DMS153 (cell line): ENCODE measurements at places on chromosomes 6 and 20.

GRCh38 chr6:15947923-15948322, 181.0 kb upstream of the MYLIP start:
- no peak for DNase-seq

DNA sequence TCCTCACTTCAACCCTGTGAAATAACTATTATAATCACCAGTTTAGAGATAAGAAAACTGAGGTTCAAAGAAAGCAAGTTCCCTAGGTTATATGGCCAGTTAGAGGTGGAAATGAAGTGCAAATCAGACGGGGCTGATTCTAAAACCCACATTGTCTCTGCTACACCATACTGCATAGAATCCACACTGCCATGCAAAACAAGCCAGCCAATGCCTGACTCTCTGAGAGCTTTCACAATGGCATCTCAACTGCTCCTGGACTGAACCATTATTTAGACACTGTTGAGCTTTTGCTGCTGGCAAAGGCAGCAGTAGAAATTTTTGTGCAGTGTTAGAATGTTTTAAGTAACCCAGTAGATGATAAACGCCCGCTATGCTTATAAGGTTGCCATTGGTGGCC, 195.2 kb upstream of the CNR1 start:
- no peak for DNase-seq

DNA sequence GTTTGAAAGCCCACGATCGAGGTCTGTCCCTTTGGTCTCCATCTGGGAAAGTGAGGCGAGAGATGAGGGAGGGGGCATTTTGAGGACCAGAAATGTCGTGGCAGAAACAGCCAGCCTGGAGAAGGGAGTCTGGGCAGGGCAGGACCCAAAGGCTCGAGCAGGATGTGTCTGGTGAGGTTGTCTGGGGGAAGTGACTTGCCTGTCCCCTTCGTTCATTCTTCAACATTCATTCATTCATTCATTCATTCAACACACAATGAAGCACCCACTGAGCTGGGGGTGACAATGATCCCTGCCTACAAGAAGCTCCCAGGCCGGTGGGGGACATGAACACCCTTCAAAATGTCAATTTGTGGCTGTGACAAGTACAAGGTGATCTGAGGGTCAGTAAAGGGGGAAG, 80.5 kb downstream of the CEBPB start:
- no peak for DNase-seq

- DNase-seq, result no peak
Measured at GRCh38 chr6:84804720-84805119, 40.3 kb upstream of the TBX18 start.

DNA sequence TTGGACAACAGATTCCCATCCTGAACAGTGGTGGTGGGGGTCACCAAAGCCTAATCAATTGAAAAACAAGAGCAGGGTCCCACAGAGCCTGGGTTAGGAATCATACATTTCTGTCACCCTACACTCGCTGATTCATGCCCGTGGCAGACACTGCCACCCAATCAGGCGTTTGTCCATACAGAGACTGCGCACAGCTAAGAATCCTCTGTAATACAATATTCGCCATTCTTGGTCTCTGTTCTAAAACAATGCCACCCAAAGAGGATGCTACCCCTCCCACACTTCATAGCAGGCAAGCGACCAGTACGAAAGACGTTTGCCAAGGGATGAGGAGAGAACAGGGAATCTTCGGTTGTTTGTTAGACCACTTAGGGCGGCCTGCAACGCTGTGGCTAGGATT, 28.1 kb upstream of the SLC22A23 start:
- no peak for DNase-seq

GRCh38 chr6:24961852-24962251, 26.1 kb upstream of the RIPOR2 start:
- no peak for DNase-seq

- no peak for DNase-seq
Measured at GRCh38 chr6:136866872-136867416, 44.6 kb downstream of the PEX7 start.

GRCh38 chr6:111711984-111712752, 106.5 kb upstream of the TRAF3IP2 start:
- no peak for DNase-seq

DNA sequence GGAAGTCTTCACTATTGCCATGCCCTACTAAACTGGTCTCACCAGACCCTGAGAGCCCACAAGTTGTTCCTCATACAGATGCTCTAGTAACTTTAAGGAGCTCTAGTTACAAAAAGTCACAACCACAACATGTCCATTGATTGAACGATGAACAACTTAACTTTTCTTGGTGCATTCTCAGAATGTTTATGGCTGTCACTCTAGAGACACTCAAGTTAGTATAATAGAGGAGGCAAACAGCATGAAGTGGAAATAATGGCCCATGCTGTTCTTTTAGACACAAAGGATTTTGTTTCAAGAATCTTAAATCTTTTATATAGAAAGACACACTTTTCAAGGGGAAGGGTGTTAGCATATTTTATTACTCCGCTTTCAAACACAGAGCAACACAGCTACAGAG, 934.4 kb downstream of the HACE1 start:
- no peak for DNase-seq

DNA sequence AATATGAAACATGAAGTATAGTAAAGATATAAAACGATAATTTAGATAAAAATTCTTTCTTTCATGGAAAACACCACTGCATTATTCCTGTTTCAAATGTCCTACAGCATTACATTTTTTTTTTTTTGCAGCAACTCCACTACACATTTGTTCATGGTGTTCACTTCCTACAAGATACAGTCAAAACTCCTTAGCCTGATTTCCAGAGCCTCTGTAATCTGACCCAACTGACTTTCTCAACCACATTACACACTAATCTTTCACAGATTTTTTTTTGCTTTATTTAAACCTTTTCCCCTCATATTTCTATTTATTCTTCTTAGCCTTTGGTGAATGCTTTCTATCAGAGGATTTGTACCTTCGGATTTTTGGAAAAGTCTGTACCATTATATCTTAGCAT, 176.5 kb upstream of the PDE7B start:
- no peak for DNase-seq

GRCh38 chr20:64153410-64153809, 10.8 kb upstream of the MYT1 start:
- DNase-seq, result no peak

- DNase-seq, result no peak
Measured at GRCh38 chr6:15930207-15930606, 198.7 kb upstream of the MYLIP start.

DNA sequence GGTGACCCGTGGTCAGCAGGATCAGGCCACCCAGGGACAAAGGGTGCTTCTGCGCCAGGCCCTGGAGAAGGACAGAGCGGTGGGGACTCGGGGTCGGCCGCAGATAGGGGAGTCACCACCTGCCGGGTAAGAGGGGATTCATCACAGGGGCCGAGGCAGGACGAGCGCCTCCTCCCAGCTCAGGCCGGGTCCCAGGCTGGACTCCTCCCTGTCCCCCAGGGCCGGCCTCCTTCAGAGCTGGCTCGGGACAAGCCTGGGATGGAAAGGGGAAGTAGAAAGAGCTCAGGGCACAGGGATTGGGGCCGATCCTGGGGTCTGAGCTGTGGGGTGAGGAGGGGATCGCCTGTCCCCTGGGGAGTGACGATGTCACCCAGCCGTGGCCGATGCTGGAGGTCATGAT, 154.6 kb upstream of the PROKR2 start:
- DNase-seq, result no peak

DNA sequence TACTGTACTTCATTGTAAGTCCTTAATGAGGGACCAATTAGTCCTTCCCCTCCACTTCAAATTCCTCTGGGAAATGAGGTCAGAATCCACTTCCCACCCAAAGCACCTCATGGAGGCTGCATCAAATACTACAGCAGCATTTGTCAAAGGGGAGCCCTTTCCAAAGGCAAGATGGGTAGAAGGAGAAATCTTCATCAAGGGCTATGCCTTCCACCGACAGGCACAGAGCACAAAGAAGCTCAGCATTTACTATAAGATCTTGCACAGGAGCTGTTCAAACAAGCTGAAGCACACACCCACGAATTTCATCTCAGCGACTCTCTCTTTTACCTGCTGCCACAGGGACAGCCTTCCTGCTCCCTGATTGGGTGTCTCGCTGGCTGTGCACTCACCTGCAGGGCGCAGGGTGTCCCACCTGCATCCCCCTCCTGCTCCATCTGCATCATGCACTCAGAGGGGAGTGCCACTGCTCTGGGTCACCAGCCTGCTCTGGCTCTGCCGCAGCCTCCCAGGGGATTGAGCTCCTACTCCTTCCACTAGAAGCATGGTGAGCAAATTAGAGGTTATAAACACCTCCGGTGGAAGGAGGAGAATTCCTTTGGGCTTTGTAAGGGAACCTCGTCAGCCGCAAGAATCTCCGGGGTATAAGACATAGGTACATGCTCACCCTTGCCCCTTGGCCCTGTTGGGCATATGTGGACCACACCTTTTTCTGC, 164.5 kb downstream of the ATXN1 start:
- DNase-seq, result no peak
